Aortic smooth muscle cell (primary cell): ENCODE measurements at places on chromosomes 11 and 22. TPM values are rescaled to one million over a fixed set of nuclear protein-coding genes. Genes with fewer than 3 reads are reported as not detected.

Gene GPR83
- total RNA-seq, result under 0.01 and 0.26 TPM in 2 replicates

Gene PHETA2
- total RNA-seq, result 11.4 and 16.2 TPM in 2 replicates

Gene KIAA1671
- total RNA-seq, result 25.4 and 33.3 TPM in 2 replicates

Gene SEPTIN3
- not detected in 2 replicates for total RNA-seq

Gene KCTD21
- total RNA-seq, result 7.9 and 8.6 TPM in 2 replicates

Gene GANAB
- total RNA-seq, result 243 and 244 TPM in 2 replicates
